ENCODE measurements at places on chromosomes 16 and 17. TPM values are rescaled to one million over a fixed set of nuclear protein-coding genes. Genes with fewer than 3 reads are reported as not detected.

Gene CCL7
- total RNA-seq, result not detected

Gene POLG2
- 22.9 TPM for total RNA-seq

Gene ADAM11
- 4.6 TPM for total RNA-seq

Gene OVCA2
- total RNA-seq, result 42.7 TPM

Gene MIEN1
- total RNA-seq, result 39.8 TPM

Gene CPHXL2
- not detected for total RNA-seq

DNA sequence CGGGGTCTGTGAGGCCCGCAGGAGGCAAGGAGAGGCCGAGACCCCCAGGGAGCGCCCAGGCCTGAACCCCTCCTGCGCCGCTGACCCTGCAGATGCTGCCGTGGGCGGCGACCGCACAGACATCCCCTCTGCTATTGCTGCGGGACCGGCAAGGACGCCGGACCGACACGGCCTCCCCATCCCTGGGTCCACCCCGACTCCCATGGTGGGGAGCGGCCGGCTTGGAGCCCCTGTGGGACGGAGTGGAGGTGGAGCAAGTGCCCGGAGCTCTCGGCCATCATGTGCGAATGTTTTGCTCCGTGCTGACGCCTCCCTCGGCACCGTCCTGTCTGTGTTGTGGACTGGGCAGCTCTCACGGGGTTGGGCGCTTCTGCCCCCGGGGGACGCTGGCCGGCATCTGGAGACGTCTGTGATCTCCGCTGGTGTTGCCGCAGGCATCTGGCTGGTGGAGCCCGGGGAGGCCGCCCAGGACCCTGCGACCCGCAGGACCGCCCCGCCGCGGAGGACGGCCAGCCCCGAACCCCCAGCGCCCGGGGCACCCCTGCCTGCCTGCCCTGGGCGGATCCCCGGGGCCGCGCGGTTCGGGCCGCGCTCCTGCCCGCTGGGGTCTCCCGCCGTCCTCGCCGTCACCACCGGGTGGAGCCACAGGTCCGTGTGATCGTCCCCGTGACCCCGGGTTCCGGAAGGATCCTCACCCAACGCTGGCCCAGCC is 12.8 kb upstream of the GNG13 start:
- peak; percentile 78 for DNase-seq

DNA sequence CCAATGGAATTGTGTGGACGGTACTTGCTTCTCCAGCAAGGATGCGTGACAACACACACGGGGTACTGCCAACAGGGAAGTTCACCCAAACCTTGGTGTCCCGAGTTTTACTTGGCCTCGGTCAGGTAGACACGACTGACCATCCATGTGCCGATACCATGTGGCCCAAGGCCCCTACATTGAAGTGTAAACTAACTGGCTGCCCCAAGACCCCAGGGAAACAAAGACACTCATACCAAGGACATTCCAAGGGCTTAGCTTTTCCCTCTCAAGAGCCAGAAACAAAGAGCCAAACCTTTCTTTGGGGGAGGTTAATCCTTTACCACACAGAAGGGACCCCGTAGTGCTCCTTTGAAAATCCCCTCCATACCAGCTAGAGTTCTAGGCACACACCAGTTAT is 215.9 kb upstream of the TNRC6C start:
- DNase-seq, result no peak

GRCh38 chr17:18160128-18160856 is 23.3 kb upstream of the ALKBH5 start:
- no peak for DNase-seq

DNA sequence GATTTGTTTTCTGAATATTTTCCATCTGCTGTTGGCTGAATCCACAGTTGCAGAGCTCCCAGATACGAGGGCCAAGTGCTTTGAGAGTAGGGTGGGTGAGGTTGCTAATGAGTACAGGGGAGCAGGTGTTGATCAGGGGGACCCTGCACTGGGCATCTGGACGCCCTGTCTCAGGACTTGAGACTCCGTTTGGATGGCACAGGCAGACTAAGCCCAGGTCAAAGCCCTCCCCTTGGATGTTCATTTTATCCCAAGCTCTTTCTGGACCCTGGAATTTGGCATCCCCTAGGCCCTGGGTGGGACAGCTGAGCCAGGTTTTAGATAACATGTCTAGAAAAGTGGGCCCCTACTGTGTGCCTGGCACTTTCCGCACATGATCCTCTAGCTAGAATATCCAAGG is 12.1 kb downstream of the USP6 start:
- peak; percentile 34 for DNase-seq

Data from type B pancreatic cell (in vitro differentiated cells).